Fibroblast of skin of right quadriceps (primary cell): ENCODE measurements at places on chromosomes 16 and 17.
A peak's percentile ranks its signal among the peaks of the same experiment; 100 is the strongest.

DNA sequence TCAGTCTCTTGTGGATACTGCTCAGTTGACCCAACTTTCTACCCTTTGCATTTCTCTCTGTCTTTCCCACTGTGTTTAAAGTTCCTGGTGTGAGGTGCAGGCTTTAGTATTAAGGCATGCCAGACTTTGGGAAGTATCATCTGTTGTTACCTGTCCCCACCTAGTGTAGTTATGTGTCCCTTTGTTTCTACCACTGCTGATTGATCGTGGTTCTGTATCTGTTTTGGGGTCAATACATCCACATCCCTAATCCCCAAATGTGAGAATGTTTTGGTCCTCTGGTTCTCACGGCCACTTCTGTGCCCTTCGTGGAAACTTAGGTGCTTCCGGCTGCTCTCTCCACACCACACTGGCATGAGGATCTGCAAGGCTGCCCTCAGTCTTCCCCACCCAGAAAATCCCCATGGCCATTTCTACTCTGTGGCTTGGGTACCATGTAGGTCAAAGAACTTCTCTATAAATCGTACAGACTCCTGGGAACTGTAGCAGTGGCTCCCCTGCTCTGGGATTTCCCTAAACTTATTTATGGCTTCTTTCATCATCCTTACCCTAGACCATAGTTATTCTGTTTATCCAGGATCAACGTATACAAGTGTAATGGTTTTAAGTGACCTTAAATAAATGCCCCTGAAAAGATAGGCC is 443.2 kb downstream of the XYLT1 start:
- DNase-seq, result no peak

DNA sequence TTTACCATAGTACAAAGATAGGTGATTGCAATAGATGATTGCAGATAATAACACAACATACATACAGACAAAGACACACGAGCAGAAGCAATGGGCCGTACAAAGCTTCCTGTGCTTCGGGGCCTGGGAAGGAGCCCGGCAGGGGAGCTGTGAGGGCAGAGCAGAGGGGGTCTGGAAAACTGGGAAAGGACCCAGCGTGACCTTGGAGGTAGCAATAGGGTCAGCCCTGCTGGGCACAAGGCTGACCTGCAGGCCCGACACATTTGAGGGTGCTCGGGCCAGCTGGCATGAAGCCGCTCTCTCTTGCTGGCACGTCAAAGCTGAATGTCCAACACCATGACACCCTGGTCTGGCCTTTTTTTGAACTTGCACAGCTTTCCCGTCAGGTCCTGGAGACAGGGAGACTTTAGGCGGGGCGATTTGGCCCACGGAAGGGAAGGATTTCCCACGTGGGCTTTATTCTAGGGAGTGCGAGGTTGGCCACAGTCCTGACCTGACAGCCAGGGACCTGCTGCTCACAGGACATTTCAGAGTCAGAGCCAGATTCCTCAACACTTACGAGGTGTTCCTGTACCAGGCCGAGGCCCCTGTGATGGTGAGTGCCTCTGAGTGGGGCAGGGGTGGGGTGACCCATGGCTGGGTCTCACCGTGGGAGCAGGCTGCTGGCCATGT is 83.2 kb downstream of the NTN1 start:
- no peak for DNase-seq

DNA sequence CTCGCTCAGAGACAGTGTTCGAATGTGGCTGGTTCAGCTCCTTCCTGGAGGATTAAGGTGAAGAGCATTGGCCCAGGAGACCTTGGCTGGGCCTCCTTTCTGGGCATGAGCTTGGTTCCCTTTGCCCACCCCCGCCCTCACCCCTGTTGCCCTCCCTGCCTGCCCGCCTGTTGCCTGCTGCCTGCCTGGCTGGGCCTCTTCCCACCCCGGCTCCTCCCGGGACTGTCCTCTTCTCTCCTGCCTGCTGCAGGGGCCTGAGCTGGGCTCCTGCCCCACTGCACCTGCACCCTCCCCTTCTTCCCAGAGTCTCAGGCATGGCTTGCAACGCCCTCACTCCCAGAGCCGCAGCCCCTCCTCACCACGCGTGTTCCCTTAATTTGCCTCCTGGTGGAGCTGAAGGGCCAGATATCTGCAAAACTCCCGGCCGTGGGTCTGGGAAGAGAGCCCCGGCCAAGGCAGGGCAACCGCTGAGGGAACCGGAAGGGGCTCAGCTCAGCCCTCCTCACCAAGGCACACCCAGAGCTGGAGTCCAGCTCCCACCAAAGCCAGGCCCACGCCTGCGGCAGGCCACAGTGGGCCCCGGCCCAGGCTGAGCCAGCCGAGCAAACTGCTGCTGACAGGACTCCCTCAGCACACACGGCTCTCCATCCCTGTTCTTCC is 31.2 kb downstream of the MNT start:
- DNase-seq, result no peak

- peak; percentile 96 for DNase-seq
These were observed 119.6 kb downstream of the CDH11 start for GRCh38 chr16:65002265-65002664.

GRCh38 chr16:87921236-87921773 is 15.0 kb downstream of the CA5A start:
- DNase-seq, result no peak
